ENCODE measurements at places on chromosomes 1 and 21. TPM values are rescaled to one million over a fixed set of nuclear protein-coding genes. Genes with fewer than 3 reads are reported as not detected.
A peak's percentile ranks its signal among the peaks of the same experiment; 100 is the strongest.

DNA sequence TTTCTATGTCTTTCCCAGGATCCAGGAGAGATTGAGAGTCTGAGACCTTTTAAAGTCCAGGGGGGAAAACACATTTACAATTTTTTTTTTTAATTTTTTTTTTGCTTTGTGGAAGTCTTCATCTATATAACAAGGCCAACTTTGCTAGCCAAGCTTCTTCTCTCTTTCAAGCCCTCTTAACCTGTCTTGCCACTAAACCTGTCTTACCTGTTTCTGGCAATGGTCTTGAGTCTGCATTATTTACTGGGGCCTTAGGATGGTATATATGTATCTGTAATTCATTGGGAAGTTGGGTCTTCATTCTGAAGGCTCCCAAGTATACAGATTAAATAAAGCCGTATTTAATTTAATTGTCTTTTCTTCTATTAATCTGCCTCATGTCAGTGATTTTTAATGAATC, 750.9 kb upstream of the B3GALT2 start:
- no peaks in the 10 kb centered on the region for H3K4me1 ChIP-seq
- no peak for DNase-seq
- H3K36me3 ChIP-seq: no peaks in the 10 kb centered on the region
- no peaks in the 10 kb centered on the region for H3K27me3 ChIP-seq

- peaks cover 7% of the 10 kb centered on the region for H3K4me1 ChIP-seq
- no peaks in the 10 kb centered on the region for H3K36me3 ChIP-seq
These were observed 79.7 kb downstream of the NGF start for GRCh38 chr1:115258302-115258866.

GRCh38 chr1:230226814-230227213, 159.8 kb downstream of the GALNT2 start:
- no peak for DNase-seq
- no peaks in the 10 kb centered on the region for H3K36me3 ChIP-seq
- peaks cover 39% of the 10 kb centered on the region for H3K4me1 ChIP-seq
- no peak overlapping the region for H3K4me3 ChIP-seq

DNA sequence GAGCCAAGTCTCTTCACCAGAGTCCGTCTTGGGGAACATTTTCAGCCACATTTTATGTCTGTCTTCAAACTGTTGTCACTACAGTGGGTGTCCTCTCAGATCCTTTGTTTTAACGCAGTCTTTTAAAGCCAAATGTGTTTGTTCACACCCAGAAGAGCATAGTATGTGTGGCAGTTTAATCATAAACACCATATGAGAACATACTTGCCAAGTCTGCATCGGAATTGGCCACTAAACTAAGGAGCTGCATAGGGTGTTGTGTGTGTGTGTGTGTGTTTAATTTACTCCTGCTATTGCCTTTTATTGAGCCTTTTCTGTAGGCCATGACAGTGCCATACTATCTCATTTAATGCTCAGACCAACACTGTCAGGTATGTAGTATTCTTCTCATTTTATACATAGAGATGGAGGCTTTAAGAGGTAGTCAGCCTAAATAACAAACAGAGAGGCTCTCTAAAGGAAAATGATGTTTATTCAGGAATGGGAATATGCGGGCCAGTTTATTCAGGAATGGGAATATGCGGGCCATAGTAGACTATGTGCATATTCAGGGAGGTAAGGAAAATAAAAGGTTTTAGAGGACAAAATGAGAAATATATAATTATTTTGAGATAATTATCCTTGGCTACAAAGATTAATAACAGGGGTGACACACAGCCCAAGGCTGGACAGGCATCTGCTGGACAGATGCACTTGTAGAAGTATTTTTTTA, 67.9 kb upstream of the L1TD1 start:
- peaks cover 19% of the 10 kb centered on the region for H3K36me3 ChIP-seq
- H3K27ac ChIP-seq: no peak overlapping the region
- no peak overlapping the region for H3K4me3 ChIP-seq
- H3K4me1 ChIP-seq: no peaks in the 10 kb centered on the region
- no peaks in the 10 kb centered on the region for H3K27me3 ChIP-seq
- DNase-seq: no peak

GRCh38 chr1:201625851-201626251, 86.9 kb downstream of the NAV1 start:
- peaks cover 14% of the 10 kb centered on the region for H3K36me3 ChIP-seq
- no peak overlapping the region for H3K27ac ChIP-seq
- no peaks in the 10 kb centered on the region for H3K27me3 ChIP-seq
- H3K4me3 ChIP-seq: no peak overlapping the region

- no peaks in the 10 kb centered on the region for H3K4me1 ChIP-seq
- H3K4me3 ChIP-seq: no peak overlapping the region
- H3K27ac ChIP-seq: no peak overlapping the region
- no peaks in the 10 kb centered on the region for H3K27me3 ChIP-seq
- DNase-seq: no peak
These were observed 357.2 kb upstream of the DPYD start for GRCh38 chr1:98278055-98278454.

DNA sequence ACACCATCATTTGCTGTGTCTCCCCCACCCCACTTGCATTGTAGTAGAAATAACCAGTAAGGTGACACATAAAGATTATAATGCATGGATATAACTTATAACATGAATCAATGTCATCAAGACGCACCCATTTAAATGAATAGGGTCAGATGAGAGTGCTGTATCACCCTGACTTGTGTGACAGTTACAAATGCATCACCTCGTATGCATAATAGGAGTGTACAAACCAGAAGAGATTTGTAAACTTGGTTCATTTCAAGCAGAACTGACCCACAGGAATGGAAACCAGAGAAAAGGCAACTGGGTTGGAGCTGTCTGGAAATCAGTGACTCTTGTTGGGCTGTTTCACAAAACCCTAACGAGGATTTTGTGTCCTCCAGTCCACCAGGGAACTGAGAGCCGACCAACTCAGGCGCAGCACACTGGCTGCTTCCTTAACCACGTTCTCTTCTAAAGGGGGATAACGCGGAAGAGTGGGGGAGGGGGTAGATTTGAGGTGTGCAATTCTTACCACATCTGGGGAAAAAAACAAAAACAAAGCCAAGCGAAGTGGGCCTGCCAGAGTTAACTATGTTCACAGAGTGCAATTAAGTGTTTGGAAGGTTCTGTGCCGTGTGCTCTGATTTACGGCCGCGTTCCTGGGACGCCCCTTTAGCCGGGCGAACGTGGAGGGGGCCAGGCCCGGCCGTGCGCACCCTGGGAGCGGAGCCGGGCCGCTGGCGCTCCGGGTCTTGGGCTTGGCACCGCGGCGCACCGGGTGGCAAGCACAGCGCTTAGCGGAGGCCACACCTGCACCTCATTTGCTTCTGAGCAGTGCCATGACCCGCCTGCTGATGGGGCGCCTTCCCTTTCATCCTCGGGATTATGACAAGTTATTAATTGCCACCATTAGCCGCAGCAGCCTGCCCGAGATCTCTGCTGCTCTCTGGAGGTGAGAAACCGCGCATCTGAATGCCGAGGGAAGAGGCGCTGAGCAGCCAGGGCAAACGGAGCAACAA, 248.8 kb upstream of the FOXD3 start:
- H3K36me3 ChIP-seq: no peaks in the 10 kb centered on the region
- H3K4me1 ChIP-seq: peaks cover 5% of the 10 kb centered on the region
- no peak for DNase-seq
- H3K27me3 ChIP-seq: peaks cover 85% of the 10 kb centered on the region
- peak overlapping the region; percentile 58 for H3K4me3 ChIP-seq

DNA sequence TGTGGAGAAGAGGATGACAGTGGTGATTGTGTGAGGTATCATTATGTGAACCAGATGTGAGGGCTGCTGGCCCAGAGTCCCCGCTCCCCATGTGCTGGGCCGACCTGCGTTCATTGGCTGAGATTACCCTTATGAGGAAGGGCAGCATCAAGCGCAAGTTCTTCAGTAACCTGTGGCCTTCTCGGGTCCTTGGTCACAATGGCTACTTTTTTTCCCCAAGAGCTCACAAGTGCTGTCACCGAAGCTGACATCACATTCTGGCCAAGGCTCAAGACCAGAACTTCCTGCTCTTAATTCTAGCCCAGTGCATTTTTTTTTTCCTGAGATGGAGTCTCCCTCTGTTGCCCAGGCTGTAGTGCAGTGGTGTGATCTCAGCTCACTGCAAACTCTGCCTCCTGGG, 262.9 kb downstream of the RHOU start:
- no peaks in the 10 kb centered on the region for H3K36me3 ChIP-seq
- no peak overlapping the region for H3K4me3 ChIP-seq
- no peaks in the 10 kb centered on the region for H3K4me1 ChIP-seq
- H3K27me3 ChIP-seq: no peaks in the 10 kb centered on the region

- no peaks in the 10 kb centered on the region for H3K36me3 ChIP-seq
- H3K4me3 ChIP-seq: no peak overlapping the region
- no peaks in the 10 kb centered on the region for H3K27me3 ChIP-seq
- no peak for DNase-seq
- H3K4me1 ChIP-seq: no peaks in the 10 kb centered on the region
These were observed 60.8 kb upstream of the SLC35F3 start for GRCh38 chr1:233843525-233844204.

GRCh38 chr1:241767737-241768136, 80.3 kb upstream of the EXO1 start:
- DNase-seq: no peak
- H3K4me3 ChIP-seq: no peak overlapping the region
- H3K4me1 ChIP-seq: no peaks in the 10 kb centered on the region

GRCh38 chr21:15775981-15776380, 46.2 kb downstream of the USP25 start:
- no peak overlapping the region for H3K4me3 ChIP-seq
- peaks cover 14% of the 10 kb centered on the region for H3K4me1 ChIP-seq
- H3K27me3 ChIP-seq: no peaks in the 10 kb centered on the region
- no peak overlapping the region for H3K27ac ChIP-seq
- DNase-seq: no peak

GRCh38 chr1:154796303-154796892, 73.7 kb downstream of the KCNN3 start:
- no peaks in the 10 kb centered on the region for H3K36me3 ChIP-seq
- no peaks in the 10 kb centered on the region for H3K27me3 ChIP-seq
- no peak overlapping the region for H3K4me3 ChIP-seq
- H3K27ac ChIP-seq: no peak overlapping the region

DNA sequence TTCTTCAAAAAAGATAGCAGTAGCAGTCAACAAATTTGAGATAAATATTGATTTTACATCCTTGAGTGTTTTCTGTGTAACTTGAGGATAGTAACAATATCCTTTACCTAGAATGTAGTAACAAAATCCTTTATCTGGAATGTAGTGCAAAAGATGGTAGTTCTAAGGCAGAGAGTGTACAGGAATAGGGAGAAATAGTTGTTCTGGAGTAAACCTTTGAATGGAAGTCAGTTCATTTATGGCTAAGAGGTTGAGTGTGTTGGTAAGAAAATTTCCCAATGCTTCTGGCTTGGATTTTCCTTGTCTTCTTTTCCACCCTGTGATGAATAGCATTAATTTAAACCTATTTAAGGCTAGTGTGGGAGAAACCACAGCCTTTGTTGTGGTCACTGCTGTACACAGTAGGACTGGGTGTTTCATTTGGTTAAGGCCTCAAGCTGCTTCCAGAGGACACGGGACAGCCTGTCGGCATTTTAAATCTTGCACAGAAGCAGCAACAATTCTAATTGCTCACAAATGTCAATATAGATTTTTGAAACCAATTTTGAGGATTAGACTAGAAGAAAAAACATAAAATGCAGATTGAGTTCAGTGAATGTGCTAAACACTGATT, 11.3 kb downstream of the NFIA start:
- no peak for DNase-seq
- peaks cover 98% of the 10 kb centered on the region for H3K4me1 ChIP-seq
- H3K27me3 ChIP-seq: no peaks in the 10 kb centered on the region
- H3K4me3 ChIP-seq: peak overlapping the region; percentile 28
- peak overlapping the region; percentile 42 for H3K27ac ChIP-seq
- H3K36me3 ChIP-seq: peaks cover 8% of the 10 kb centered on the region

DNA sequence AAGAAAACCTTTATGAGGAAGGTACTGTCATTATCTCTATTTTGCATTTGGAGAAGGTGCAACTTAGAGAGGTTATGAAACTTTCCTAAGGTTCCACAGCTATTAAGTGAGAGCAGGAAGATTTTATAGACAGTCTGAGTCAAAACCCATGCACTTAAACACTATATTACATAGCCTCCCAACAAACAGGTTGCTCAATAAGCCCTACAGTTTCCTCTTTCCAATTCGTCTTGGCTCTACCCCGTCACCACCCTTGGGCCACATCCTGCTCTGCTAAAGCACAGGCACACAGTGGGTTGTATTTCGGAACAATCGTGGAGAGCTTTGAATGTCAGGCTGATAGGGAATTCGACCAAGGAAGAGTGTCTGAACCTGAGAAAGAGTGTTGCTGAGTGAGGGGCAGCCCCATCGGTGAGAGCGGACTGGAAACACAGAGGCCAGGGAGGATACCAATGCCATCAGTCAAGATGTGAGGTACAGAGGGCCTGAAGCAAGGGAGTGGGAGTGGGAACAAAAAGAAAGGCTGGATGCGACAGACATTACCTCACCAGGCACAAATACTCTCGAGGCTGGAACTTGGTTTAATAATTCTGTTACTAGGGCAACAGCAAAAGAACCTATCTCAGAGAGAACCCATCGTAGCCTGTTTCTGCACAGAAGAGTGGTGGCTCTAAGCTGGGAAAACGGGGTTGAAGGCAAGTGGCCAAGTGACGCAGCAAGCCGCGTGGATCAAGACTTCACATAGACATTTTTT, 6.3 kb upstream of the LRRC52 start:
- H3K36me3 ChIP-seq: no peaks in the 10 kb centered on the region
- DNase-seq: no peak
- no peak overlapping the region for H3K4me3 ChIP-seq
- no peak overlapping the region for H3K27ac ChIP-seq
- H3K27me3 ChIP-seq: no peaks in the 10 kb centered on the region
- H3K4me1 ChIP-seq: peaks cover 26% of the 10 kb centered on the region

DNA sequence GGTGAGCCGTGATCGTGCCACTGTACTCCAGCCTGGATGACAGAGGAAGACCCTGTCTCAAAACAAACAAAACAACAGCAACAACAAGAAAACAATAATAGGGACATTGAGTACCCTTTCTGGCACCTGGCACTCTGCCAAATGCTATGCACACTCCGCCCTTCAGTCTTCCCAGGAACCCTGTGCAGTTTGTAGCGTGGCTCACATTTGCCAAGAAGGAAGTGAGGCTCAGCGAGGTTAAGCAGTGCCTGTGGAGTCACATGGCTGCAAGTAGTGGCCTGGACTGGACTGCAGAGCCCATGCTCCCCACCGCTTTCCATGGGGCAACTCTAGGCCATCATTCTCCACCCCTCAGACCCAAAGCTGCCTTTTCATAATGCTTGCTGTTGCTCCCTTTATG, 5.3 kb upstream of the EVA1B start:
- no peak for DNase-seq
- H3K27ac ChIP-seq: peak overlapping the region; percentile 30
- no peak overlapping the region for H3K4me3 ChIP-seq
- peaks cover 34% of the 10 kb centered on the region for H3K4me1 ChIP-seq

CD1D gene
- total RNA-seq: 1.4 TPM

ITLN2 gene
- 0.19 TPM for total RNA-seq

TEX38 gene
- 0.22 TPM for total RNA-seq

SLC44A3 gene
- 5.9 TPM for total RNA-seq

AMPD1 gene
- total RNA-seq: not detected

TP73 gene
- total RNA-seq: 0.05 TPM

RUNX3 gene
- 0.52 TPM for total RNA-seq

LTN1 gene
- 16.6 TPM for total RNA-seq

TCEANC2 gene
- total RNA-seq: 5.7 TPM

TRIM67 gene
- total RNA-seq: 0.08 TPM

All from left ventricle myocardium inferior (tissue), 1 donor.